ENCODE measurements at places on chromosomes 16 and 17.

- DNase-seq, result no peak
Measured at GRCh38 chr17:58399974-58400373, 17.4 kb downstream of the RNF43 start.

DNA sequence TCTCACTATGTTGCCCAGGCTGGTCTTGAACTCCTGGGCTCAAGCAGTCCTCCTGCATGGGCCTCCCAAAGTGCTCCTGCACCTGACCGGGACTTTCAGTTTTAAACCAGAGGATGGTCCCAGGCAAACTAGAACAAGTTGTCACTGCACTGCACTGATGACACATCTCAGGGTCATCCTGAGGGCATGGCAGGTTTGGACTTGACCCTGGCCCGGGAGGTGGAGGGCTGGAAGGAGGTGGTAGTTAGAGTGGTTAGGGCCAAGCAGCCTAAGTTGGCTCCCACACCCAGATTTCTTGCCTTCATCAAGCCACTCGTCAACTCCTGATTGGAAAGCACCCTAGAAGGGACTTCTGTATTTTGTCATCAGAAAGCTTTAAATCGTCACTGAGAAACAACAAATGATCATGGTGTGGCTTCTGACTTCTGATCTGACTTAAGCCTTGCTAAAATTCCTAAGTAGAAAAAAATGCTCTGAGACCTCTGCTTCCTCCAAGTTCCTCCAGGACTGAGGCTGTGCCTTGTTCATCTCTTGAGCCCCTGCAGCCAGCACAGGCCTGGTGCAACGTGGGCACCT lies 43.5 kb downstream of the EMP2 start:
- DNase-seq, result no peak

DNA sequence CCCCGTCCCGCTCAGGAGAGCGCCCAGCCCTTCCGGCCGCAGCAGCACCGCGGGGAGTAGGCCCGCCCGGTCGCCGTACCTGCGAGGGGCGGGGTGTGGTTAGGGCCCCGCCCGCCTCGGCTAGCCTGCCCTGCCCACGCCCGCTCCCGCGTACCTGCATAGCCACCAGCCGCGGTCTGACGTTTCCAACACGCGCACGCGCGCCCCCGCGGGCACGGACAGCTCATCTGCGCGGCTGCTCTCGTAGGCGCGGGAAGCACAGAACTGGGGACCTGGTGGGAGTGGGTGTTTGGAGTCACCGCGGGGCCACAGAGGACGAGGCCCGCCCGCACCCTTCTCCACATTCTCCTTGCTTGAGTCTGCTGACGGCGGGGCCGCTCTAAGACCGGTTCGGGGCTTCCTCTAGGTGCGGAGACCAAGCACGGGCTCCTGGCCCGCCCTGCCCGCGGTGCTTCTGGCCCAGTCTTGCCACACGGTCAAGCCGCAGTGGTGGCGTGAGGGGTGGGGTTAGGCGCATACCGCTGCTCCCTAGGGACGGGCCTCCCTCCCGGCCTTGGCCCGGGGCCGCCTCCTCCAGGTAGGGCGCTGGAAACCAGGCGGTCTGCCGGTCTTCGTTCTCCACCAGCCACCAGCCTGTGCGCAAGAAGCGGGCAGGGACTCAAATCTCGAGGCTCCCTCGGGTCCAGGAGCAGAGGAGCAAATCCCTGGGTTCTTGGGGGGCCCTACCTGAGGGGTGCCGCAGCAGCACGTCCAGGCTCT lies 1.8 kb downstream of the NOXO1 start:
- DNase-seq, result no peak

- peak; percentile 70 for DNase-seq
Measured at GRCh38 chr17:77444984-77445759, 304.4 kb downstream of the SEC14L1 start.

DNA sequence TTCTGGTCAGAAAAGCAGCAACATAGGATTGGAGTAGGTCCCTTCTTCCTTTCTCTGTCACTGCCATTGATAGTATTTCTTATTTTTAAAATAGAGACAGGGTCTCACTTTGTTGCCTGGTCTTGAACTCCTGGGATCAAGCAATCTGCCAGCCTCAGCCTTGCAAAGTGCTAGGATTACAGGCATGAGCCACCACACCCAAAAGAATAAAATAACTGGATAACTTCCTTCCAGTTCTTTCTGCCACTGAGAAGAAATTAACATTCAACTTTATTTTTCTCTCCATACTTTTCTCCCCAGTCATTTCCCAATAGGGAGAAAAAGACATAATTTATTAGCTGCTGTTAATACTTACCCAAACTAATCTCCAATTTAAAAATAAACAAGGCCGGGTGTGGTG lies 91.9 kb upstream of the MED13 start:
- no peak for DNase-seq

DNA sequence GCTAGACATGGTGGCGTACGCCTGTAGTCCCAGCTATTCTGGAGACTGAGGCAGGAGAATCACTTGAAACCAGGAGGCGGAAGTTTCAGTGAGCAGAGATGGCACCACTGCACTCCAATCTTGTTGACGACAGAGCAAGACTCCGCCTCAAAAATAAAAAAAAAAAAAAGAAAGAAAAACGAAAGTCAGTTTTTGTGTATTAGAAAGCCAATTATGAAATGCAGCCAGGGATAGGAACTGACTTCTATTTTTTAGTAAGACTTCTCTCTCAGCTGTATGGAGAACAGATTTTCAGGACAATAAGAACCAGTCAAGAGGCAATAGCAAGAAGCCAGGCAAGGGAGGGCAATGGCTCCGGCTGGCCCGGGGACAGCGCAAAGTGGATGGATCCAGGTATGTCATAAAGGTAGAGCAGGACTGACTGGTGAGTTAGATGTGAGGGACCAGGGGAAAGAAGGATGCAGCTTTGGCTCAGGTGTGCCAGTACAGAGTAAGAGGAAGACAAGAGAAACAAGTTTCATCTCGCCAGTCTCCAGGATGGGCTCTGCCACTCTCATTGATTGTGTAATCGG lies 12.5 kb upstream of the CCL1 start:
- DNase-seq, result no peak

DNA sequence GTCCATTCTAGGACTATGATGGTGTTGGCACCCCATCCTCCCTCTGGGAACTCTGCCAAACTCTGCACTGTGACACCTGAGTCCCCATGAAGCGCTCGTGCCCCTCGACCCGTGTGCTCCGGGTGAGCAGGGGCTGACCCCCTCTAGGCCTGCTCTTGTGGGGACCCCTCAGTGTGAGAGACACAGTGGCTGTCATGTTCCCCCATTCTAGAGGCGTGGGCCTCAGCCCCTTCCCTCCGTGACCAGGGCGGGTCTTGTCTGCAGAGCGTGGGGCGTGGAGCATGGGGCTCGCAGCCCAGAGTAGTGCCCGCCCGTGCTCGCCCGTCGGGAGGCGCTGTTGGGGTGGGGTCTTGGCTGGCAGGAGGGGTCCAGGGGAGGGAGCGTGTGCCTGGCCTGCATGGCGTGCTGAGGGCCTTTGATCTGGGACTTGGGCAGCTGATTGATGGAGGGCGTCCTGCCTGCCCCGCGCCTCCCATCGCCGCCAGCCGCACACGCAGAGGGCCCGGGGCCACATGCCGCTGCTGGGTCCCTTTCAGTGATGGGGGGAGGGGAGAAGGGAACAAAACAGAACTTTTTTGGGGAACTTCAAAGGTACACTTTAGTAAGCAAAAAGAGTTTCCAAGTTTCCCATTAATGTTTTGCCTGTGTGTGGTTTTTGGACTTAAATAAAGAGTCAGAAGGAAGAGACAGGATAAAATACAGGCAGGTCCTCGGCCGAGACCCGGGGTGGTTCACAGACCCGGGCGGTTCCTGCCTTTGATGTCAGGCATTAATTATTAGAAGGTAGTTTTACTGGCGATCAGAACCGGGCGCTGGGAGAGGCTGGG lies 22.5 kb downstream of the CENPX start:
- DNase-seq, result no peak

DNA sequence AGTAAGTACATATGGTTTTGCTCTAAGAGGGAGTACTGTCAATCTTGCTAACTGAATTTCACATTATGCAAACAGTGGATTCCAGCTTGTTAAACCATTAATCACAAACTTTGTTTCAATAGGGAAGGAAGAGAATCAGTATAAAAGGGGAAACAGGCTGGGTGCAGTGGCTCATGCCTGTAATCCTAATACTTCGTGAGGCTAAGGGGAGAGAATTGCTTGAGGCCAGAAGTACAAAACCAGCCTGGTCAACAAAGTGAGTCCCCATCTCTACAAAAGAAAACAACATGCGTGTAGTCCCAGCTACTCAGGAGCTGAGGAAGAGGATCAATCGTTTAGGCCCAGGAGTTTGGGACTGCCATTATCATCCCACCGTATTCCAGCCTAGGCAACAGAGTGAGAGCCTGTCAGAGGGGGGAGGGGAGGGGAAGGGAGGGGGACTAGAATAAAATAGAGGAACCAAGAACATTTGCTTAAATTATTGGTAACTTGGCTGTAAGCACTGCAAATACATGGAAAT lies 65.7 kb downstream of the FBXL20 start:
- DNase-seq, result peak; percentile 8

DNA sequence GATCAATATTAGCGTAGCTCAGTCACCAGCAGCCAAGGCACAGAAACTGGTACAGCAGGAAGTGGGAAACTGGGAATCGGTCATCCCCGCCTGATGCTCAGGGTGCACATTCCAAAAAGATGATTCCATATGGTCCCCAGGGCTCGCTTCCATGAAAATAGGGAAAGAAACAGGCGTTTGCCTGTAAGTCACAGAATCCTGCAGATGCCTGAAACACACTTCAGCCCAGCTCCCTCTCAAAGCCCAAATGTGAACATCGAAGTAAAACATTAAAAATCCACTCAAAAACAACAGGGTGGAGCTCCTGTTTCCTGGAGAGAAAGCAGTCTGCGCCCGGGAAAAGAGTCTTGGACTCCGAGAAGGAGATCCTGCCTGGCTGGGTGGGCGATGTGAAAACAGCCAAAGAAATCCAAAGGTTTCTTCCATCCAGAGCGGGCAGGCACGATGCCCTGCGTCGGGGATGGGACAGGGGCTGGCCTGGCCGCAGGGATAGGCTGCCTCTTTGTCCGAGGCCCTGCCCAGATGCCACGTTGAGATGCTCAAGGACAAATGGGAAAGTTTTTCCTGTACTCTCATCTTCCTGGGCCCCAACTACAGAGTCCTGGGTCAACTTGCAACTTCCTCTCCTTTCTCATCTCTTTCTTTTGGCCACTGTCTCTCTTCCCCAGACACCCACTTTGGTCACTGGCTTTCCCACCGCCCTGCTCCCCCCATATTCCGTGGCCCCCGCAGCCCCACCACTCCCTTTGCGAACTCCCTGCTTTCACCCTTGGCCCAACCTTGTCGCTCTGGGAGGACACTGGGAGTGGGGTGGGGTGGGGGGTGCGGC lies 743 bp downstream of the WIPI1 start:
- DNase-seq, result peak; percentile 90

GRCh38 chr17:39306509-39307212 lies 80.9 kb upstream of the STAC2 start:
- DNase-seq, result peak; percentile 52

DNA sequence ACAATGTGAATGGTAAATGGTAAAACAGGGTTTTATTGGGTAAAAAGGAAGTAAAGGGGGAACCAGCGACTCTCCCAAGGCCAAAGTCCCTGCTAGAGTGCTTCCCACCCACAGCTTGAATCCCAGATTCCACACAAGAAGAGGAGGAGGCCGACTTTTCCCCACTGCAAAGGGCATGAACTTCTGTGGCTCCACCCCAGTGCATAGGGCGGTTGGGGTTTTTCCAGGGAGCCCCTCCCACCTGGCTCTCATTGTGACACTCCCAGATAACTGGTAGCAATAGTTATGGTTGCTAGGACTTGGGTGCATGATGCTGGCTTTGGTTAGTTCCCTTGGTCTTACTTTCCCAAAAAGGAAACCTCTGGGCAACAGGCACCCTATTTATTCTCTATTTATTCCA lies 666.0 kb upstream of the CA10 start:
- no peak for DNase-seq

DNA sequence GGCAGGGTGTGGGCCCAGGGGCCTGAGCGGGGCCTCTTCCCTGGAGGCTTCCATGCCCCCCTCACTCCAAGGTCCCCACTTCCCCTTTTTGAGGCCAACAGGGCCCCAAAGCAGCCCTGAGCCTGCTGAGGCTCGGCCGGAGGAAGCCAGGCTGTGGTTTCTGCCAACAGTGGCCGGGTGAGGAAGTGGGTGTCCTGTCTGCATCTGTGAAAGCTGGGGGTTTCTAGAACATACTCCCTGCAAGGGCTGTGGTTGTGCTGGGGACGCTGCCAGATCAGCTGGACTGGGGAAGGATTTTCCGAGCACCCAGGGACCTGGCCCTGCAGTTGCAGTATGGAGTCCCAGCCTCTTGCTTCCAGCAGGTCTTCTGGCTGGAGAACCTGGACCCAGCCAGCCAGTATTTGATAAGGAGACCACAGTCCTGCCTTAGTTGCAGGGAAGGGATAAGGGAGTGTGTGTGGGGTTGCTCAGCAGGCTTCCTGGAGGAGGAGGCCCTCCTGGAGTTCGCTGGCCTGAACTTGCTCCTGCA lies 15.7 kb downstream of the ADCY7 start:
- no peak for DNase-seq

- DNase-seq, result no peak
Measured at GRCh38 chr16:66298571-66299120, 67.8 kb upstream of the CDH5 start.

DNA sequence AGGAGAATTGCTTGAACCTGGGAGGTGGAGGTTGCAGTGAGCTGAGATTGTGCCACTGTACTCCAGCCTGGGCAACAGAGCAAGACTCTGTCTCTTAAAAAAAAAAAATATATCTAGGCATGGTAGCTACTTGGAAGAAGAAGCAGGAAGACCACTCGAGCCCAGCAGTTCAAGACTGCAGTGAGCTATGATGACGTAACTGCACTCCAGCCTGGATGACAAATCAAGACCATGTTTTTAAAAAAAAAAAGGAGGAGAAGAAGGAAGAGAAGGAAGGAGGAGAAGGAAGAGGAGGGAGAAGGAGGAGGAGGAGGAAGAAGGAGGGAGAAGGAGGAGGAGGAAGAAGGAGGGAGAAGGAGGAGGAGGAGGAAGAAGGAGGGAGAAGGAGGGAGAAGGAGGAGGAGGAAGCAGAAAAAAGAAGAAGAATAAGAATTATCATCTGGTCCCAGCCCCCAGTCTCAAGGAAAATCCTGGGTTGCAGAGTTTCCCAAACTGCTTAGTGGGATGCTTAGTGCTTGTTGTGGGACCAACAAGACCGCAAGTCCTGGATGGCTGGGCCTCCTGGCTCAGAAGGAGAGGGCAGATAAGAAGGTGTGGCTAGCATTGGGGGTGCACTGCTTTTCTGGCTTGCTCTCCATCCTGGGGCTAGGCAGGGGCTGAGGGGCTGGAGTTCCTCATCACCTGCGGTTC lies 3.7 kb upstream of the DRC7 start:
- peak; percentile 11 for DNase-seq

DNA sequence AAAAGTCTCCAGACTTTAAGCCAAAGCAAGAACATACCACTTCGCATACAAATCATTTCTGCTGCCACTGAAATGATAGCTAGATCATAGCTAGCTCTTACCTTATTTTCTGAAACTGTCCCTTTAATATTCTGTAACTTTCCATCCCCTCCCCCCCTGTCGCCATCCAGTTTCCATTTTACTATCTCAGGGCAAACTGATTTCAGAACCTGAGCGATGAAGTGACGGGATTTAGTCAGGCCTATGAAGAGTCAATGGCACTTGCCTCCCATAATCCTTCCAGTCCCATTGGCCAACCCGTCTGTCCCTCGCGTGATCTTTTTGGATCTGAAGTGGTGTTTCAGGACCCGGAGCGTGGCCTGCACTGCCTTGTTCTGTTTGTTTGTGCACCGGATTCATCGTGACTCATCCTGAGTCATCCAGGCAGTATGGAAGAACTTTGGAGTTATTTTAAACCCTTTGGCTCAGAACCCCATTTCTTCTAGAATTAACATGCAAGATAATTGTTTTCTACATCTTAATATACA lies 199.8 kb upstream of the CHMP6 start:
- peak; percentile 92 for DNase-seq

Data from fibroblast of skin of scalp (primary cell).